Camera-type eye (tissue), 1 donor: ENCODE measurements at places on chromosomes 6 and 20. TPM values are rescaled to one million over a fixed set of nuclear protein-coding genes. Genes with fewer than 3 reads are reported as not detected.

Gene MYCT1
- 21.2 TPM for total RNA-seq

Gene RSPO4
- total RNA-seq: 0.66 TPM

Gene SIRPB2
- total RNA-seq: 1.2 TPM

Gene TFAP2D
- total RNA-seq: 1.3 TPM

Gene RAMACL
- 5.2 TPM for total RNA-seq

Gene WDR46
- 39.2 TPM for total RNA-seq

Gene PLEKHG1
- 66.2 TPM for total RNA-seq

Gene PPP1R3D
- total RNA-seq: 6.0 TPM

Gene PACSIN1
- total RNA-seq: 32.2 TPM

Gene SIRPB1
- total RNA-seq: not detected

Gene TAGAP
- total RNA-seq: 1.4 TPM

Gene FAM50B
- 14.1 TPM for total RNA-seq

Gene ZMYND8
- 35.6 TPM for total RNA-seq

Gene TBXT
- not detected for total RNA-seq

Gene POU3F2
- 5.4 TPM for total RNA-seq

Gene DOK5
- 16.9 TPM for total RNA-seq

Gene CDH26
- total RNA-seq: 4.6 TPM

Gene SLC25A27
- 97.2 TPM for total RNA-seq

Gene ZNF165
- total RNA-seq: 0.82 TPM

Gene SLC13A3
- total RNA-seq: 10.1 TPM

Gene PBOV1
- total RNA-seq: not detected
